EH (cell line): ENCODE measurements at places on chromosomes 2 and 18.
A peak's percentile ranks its signal among the peaks of the same experiment; 100 is the strongest.

DNA sequence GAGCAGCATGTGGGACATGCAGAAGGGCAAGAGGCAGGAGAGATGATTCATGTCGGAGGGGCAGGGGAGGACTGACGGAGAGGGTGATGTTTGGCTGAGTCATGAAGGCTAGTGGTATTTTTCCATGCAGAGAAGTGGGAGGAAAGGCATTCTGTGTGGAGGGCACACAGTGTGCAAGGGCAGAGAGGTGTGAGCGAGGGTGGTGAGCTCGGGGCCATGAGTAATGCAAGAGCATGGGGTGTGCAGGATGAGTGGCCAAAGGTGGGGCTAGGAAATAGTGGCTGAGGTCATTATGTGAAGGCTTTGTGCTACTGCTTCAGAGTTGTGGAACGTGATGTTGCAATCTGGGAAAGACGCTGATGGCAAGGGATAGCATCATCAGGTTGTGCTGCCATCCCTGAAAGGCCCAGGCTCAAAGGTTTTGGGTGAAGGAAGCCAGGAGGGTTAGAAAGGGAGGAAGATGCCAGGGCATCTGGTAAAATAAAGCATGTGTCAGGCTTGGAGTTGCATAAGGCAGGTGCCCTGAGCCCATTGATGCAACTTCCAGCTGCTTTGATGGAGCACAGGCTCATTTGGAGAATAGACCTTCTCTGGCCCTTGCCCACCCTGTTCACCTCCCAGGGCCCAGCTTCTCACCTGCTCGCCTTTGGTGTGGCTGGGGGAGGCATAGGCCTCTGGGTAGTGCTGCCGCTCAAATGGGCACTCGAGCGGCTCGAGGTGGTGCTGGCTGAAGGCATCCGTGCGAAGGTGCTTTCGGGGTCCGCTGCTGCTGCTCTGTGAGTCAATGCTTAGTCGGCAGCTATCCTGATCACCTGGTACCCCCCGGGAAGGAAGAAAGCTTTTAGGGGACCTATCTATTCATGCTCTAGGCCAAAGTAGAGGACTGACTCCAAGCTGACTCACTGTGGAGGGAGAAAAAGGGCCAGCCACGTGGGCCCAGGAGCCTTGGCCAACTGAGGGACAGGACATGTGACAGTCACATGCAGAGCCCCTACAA lies 37.5 kb downstream of the PAX8 start:
- peak; percentile 99 for DNase-seq

DNA sequence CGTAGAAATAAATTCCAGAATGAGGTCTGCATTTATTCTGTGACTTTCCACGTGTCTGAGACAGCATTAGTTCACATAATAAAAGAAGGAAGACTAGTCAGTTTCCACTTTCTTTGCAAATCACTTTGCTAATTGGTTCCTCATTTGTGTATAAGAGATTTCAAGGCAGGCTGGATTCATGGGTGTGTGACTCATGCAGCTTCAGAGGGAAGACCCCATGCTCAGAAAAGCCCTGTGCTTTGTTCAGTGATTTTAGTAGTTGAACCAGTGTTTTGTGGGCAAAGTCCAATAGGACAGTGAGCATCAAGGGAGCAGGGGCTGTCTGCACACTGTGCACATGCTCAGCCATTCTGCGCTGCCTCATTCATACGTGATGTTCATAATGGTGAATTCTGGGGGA lies 297.8 kb downstream of the DLGAP1 start:
- no peak for DNase-seq

GRCh38 chr2:45696708-45697107 lies 45.2 kb downstream of the PRKCE start:
- DNase-seq: no peak

GRCh38 chr2:147161746-147162145 lies 683.1 kb upstream of the ACVR2A start:
- DNase-seq: no peak

GRCh38 chr18:45792506-45793263 lies 32.8 kb upstream of the SIGLEC15 start:
- no peak for DNase-seq

- DNase-seq: no peak
Measured at GRCh38 chr18:79322441-79322840, 73.3 kb upstream of the NFATC1 start.
